NCI-H774 (cell line): ENCODE measurements at places on chromosomes 4 and X.

DNA sequence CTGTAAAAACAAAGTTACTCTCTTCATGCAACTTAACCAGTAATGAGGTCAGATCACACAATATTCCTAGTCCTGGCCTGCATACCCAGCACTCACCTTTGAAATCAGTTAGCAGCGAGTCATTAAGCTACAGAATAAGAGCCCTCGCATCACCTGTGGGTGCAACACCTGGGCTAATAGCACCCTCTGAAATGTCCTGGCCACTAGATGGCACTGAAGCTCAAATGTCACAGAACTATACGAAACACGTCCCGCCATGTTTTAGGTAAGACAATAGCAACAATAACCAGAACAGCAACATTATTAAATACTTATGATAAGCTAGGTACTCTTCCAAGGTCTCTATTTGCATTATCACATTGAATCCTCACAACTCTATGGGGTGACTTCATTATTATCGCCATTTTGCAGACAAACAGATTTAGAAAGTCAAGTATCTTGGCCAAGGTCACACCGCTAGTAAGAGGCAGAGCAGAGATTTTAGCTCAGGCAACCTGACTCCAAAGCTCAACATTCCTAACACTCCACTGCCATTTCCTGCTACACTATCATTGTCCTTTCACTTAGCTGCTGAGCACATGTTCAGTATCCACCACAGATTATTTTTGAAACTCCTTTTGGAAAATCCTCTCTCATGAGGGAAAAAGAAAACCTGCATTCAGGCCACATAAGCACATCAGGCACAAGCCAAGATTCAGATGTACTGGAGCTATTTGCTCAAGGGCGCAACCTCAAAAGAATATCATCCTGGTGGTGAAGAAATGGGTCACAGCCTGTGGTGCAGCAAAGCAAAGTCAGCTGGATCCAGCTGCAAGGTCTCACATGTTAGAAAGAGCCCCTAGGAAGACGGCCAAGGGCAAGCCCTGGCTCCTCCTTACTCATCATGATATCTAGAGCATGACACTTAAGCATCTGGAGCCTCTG, 59.5 kb upstream of the KDR start:
- no peak for DNase-seq

DNA sequence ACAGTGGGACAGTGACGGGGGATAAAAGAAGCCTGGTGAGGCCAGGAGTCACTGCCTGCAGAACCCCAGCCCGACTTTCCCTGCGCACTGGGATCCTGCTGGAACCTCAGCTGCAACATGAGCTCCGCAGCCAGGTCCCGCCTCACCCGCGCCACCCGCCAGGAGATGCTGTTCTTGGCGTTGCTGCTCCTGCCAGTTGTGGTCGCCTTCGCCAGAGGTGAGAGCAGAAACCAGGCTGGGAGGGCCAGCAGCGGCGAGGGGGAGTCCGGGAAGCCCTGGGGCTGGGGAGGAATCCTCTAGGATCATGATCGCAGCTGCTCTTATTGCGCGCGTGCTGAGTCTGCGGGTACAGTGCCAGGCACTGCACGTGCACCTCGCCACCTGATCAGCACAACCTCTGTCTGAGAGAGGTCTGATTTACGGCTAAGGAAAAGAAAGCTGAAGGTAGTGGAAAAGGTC, at the start of gene PF4V1:
TSS of gene PF4V1 (plus strand) at position 51 of the 459 bp plus-strand sequence. CDS start at position 118, 67 bp downstream.
- DNase-seq = no peak

DNA sequence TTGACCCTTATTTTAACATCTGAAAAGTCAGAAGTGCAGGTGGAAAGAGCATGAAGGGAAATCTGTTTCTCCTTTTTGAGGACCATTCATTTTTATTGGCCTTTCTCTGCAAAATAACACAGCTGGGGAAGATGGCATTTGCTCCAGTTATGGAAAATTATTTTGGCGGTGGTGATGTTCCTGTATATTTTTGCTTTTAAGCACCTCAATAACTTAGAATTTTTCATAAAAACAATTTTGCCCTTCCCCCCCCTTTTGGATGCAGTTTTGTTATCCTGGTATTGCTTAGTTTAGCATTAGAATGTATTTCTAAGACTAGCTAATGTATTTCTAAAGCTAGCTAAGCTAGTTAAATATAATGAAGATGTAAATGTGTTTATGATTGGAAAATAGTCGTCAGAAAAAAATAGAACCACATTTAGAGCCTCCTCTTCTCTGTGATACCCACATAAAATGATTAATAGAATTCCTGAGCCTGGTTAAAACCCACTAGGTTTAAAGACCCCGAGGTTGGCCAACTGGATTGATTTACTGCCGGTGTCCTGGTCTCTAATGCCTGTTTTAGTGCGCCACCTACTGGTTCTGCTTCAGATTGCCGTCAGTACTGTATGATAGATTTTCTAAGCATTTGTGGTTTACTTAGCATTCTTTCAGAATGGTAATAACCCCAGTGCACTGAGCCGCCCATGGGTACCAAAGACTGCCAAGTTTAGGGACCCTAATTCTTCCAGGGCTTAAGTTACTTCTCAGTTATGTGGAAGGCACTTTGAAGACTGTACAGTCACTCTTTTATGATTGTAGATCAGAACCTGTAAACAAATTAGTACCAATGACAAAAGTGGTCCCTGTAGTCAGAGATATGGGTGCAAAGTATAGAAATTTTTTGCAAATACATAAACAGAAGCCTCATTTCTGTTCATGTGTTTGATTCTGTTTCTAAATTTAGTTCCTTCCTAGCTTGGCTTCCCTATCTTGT, 11.4 kb downstream of the KLF3 start:
- peak; percentile 62 for DNase-seq

DNA sequence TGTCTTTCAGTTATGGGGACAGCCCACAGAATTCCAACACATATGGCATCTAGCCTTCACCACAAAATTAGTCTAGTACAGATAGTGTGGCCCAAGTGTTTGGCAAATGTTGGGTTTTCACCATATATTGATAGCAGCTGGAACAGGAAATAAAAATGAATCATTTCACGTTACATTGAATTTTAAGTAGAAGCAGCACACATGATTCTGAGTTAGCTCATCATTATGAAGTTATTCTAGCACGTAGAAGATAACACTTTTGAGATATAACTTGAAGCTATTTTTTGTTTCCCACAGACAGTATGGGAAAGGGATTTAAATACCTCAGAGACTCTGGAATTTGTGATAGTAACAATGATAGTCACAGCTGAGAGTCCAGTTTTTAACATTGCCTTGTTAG, 118.7 kb downstream of the FAT4 start:
- DNase-seq = no peak

DNA sequence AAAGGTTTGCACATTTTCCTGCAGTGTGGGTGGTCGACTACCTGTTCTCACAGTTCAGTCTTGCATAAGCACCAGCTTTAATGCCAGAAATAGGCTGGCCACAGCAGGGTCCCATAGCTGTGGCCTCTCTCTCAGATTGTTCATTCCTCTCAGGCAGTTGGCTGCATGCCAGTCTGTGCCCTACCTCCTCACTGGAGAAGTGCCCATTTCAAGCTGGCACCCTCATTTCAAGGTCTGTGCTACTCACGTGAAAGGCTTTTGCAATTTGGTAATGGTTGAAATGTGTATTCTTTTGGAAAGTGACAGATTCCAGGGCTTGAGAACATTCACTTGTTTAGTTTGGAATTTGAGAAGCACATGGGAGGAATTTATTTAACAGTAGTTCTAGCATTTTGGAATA, 28.9 kb upstream of the MTMR1 start:
- peak; percentile 23 for DNase-seq

DNA sequence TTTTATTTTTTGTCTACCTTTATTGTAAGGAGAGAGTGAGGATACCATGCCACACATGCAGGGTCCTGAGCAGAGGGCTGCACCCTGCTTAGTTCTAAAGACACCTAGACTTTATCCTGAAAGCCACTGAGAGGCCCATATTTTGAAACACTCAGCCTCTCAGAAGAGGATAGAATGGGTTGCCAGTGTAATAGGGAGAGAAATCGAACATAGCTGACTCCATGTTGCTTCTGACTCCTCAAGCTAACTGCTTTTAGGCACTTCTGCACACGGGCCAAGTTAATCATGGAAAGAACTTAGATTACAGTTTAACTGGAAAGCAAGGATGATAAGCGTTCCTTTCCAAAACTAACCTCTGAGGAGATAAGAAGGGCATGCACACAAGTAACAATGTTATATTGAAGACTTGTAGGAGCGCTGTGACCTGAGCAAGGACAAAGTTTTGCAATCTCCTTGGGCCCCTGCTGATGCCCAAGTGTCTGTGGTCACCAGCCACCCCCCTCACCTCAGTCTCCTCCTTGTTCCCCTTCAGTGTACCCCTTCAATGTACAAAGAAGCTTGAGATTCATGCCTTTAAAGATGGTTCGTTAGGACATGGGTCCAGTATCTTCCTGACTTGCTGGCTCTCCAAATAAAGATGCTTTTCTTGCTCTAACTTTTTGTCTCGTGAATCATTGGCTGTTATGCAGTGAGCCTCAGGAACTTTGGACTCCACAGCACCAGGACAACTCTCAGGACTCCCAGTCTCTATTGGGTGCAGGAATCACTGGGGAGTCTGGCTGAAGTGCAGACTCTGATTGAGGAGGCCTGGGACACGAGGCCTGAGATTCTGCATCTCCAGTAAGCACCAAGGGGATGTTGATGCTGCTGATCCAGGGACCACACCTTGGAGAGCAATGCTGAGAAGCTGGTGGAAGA, 25.4 kb upstream of the CD99 start:
- no peak for DNase-seq

GRCh38 chr4:74932832-74933561, at the start of gene PARM1:
TSS of gene PARM1 (plus strand) at chr4:74933116. CDS start at chr4:74933328, 212 bp downstream.
- DNase-seq = peak; percentile 82

GRCh38 chr4:10346023-10346422, 111.2 kb downstream of the ZNF518B start:
- no peak for DNase-seq

DNA sequence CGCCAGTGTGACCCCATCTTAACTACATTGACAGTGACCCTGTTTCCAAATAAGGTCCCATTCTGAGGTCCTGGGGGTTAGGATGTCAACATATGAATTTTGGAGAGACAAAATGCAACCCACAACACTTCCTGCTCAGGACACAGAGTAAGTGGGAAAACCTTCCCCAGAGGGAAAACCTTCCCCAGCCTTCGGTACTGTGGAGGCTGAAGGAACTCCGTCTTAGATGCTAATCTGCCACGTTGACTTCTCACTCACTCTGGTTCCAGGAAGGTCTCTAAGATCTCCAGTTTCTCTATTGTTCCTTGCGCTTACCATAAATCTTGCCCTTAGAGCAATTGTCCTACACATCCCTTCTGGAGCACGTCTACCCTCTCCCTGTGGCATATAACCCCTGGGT, 29.7 kb upstream of the HMX1 start:
- no peak for DNase-seq

GRCh38 chr4:102779204-102779603, 18.4 kb upstream of the MANBA start:
- DNase-seq = no peak

DNA sequence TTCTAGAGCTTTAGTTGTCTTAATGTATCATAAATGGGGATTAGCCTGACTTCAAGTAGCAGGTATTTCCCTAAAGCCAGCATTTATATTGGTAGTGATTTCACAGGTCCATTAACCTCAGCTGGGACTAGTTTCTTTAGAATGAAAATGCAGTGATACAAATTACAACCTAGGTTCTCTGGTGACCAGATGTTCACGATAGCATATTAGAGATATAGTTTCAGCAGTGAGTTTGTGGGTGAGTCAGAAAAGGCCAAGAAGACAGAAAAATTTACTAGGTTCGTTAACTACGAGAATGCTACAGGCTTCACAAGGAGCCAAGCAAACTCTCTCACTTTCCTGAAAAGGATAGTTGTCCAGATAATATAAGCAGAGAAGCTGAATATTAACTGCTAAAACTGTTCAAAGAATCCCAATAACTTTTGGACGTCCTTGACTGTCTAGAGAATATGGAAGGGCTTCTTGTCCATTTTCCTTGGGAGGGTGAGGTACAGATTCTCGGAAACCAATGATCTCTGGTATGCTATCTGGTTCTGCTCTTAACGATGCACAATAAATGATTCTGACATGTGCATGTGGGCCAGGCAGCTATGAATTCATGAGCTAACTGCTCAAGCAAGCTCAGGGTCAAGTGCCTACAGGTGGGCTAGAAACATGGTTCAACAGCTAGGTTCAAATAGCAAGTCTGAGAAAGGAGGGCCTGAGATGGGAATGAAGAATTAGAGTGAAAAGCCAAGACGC, 6.0 kb upstream of the SPCS3 start:
- DNase-seq = no peak

GRCh38 chr4:186105647-186106321, 1.3 kb downstream of the FAM149A start:
- peak; percentile 16 for DNase-seq

DNA sequence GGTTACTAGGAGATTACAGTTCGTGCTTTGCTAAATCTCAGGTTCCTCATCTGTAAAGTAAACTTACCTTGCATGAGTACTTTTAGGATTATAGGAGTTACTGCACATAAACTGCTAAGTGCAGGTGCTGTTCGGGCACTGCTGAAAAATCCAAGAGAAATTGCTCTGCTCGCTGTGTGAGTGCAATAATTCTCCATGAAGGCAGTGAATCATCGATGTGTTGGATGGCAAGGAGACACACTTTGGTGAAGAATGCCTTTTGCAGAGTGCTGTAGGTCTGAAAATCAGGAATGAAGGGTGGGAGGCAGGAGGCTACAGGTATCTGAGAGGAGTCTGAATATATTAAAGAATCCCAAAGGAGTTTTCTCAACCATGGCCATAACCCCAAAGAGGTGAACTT, 113.0 kb downstream of the CHIC2 start:
- no peak for DNase-seq

DNA sequence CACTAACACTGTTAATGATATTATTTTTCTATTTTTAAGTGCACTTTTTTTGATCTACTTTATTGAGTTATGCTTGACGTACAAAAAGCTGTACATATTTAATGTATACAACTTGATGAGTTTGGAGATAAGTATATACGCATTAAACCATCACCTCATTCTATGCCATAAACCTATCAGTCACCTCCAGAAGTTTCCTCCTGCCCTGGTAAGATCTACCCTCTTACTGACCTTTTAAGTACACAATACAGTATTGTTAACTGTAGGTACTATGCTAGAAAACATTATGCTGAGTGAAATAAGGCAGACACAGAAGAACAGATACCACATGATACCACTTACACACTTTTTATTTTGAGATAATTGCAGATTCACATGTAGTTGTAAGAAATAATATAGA, 36.9 kb downstream of the INTS6L start:
- no peak for DNase-seq

DNA sequence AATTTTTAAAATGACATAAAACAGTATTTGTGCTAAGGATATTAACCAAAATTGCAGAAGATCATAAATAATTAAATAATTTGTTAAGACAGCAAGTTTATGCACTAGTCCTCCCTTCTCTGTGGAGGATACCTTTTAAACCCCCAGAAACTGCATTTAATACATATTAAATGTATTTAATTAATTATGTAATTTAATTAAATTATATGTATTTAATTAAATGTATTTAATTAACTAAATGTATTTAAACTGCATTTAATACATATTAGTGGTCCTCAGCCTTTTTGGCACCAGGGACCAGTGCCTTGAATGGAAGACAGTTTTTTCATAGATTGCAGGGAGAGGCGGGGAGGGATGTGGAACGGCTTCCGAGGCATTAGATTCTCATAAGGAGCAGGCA, 404.6 kb downstream of the ARHGAP24 start:
- DNase-seq = no peak

- no peak for DNase-seq
These were observed 102.0 kb upstream of the LSM6 start for GRCh38 chr4:146073517-146073916.
